GM12878 (cell line): ENCODE measurements at places on chromosomes 13 and 19. TPM values are rescaled to one million over a fixed set of nuclear protein-coding genes. Genes with fewer than 3 reads are reported as not detected.

Gene KLK3
- polyA plus RNA-seq = not detected in 2 replicates

DNA sequence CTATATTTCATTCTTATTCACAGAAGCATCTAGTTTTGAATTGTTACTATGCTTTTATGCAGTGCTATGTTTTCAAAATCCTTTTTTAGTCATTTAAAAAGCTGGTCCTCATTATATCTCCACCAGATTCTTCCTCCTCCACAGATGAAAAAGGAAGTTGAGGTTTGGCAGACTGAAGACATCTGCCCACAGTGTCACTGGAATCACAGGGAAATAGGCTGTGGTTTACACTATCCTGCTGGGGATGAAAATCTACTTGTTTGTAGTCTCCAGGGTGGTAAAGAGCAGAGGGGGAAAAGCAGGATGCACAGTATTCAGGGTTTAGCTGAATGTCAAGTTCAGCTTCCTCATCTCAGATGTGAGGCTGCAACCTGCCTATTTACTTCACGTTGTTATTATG, 351.2 kb downstream of the DNAJC15 start:
- H3K27ac ChIP-seq = no peak overlapping the region
- H3K27me3 ChIP-seq = no peaks in the 10 kb centered on the region
- H3K4me1 ChIP-seq = no peaks in the 10 kb centered on the region
- DNase-seq = no peak
- H3K36me3 ChIP-seq = no peaks in the 10 kb centered on the region

Gene CYP4F8
- polyA plus RNA-seq = not detected in 2 replicates

- peaks cover 78% of the 10 kb centered on the region for H3K4me1 ChIP-seq
- H3K36me3 ChIP-seq = 0 out of 2 replicates have a peak, but pooled peaks cover 3% of the 10 kb centered on the region
- H3K27me3 ChIP-seq = no peaks in the 10 kb centered on the region
- 0 out of 2 replicates have a peak overlapping the region, but pooled peaks have one; percentile 6 for H3K4me3 ChIP-seq
- peak overlapping the region; percentile 51 for H3K27ac ChIP-seq
Measured at GRCh38 chr13:46593398-46593797, 40.4 kb downstream of the LRCH1 start.

DNA sequence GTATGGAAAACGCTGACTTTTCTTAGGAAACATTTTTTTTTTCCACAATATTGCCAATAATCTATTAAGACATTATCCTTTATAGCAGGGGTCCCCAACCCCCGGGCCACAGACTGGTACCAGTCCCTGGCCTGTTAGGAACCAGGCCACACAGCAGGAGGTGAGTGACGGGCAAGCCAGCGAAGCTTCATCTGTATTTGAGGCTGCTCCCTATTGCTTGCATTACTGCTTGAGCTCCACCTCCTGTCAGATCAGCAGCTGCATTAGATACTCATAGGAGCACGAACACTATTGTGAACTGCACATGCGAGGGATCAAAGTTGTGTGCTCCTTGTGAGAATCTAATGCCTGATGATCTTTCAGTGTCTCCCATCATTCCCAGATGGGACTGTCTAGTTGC, 793.7 kb downstream of the SLITRK5 start:
- no peak overlapping the region for H3K4me3 ChIP-seq
- H3K27ac ChIP-seq = no peak overlapping the region
- DNase-seq = no peak
- no peaks in the 10 kb centered on the region for H3K36me3 ChIP-seq
